ENCODE measurements at places on chromosomes 7 and 10.

DNA sequence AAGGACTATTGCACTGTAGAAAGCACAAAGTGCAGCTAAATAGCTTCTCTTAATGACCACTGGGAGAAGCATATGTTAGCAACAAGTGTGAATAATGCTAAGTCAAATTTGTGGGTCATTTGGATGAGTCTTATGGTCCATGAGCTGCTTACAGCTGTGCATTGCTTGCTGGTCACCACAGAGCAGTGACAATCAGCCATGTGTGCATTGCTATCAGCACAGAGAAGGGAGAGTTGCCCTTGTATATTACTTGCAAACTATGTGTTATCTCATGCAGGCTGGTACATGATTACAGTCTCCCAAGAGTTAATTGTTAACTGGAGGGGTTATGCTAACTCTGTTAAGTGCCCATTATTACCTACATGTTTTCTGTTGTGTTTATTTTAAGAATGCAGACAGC lies 25.7 kb downstream of the MRPS33 start:
- DNase-seq: no peak

DNA sequence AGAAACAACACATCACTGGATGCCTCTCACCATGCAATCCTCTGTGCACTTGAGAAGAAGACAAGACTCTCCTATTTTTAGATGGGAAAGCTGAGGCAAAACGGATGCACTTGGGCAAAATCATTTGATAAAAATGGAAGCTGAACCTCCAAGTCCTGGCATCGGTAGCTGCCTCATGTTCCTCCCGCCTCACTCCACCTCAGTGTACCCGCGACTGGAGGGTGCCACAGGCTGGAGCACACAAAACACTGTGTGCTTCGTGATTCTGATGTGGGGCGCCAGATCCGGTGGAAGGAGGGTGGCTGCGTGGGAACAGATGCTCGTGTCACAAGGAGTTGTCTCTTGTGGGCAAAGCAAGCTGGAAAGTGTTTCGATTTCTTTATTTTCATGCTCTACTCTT lies 41.3 kb downstream of the TAS2R41 start:
- DNase-seq: no peak

DNA sequence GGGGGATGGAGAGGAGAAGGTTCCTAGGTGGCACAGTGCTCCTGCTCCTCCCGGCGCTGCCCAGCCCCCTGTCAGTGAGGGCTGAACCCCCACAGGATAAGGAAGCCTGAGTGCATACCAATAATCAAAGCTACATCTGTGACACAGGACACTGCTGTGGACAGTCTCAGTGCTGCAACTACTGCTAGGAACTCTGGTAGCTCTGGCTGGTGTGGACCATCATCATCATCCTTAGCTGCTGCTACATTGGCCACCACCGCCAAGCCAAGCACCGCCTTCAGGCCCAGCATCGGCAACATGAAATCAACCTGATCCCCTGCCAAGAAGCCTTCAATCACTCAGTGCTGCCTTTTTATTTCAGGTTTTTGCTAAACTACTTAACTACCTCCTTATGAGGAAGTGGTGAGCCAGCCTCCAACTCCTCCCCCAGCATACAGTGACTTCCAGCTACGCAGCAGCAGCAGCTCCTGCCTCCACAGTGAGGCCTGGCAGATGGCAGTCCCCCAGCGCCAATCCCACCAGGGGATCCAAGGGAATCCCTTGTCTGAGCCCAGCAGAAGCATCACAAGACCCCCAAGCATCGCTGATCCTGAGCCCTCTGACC lies 32.1 kb upstream of the SLC26A4 start:
- DNase-seq: no peak

DNA sequence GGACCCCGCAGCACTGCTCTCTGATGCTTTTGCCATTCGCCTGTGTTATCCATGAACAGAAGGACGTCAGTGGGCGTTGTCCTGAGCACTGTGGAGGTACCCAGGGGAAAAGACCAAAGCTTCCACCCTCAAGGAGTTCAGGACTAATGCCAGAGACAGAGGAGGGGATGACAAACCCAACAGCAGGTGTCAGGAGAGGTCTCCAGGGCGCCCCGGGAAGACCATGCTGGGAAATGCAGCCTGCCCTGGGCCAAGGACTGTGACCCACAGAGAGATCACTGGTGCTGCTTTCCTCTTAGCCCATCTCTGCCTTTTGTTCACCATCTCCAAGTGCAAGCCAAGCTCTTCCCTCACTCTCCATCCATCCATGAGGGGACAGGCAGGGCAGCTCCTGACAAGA lies 166.8 kb upstream of the PFKP start:
- DNase-seq: no peak

GRCh38 chr10:71344154-71344925 lies 25.3 kb downstream of the SLC29A3 start:
- no peak for DNase-seq

- DNase-seq: no peak
Observed at GRCh38 chr7:45162943-45163691, 5.5 kb downstream of the RAMP3 start.

GRCh38 chr7:8133188-8133848 lies 128.6 kb downstream of the ICA1 start:
- no peak for DNase-seq

- DNase-seq: no peak
Observed at GRCh38 chr10:127971963-127972615, 65.2 kb downstream of the PTPRE start.

- no peak for DNase-seq
Observed at GRCh38 chr7:155299535-155300202, 2.0 kb downstream of the INSIG1 start.

- no peak for DNase-seq
Observed at GRCh38 chr10:81367132-81367531, 507.9 kb upstream of the NRG3 start.

DNA sequence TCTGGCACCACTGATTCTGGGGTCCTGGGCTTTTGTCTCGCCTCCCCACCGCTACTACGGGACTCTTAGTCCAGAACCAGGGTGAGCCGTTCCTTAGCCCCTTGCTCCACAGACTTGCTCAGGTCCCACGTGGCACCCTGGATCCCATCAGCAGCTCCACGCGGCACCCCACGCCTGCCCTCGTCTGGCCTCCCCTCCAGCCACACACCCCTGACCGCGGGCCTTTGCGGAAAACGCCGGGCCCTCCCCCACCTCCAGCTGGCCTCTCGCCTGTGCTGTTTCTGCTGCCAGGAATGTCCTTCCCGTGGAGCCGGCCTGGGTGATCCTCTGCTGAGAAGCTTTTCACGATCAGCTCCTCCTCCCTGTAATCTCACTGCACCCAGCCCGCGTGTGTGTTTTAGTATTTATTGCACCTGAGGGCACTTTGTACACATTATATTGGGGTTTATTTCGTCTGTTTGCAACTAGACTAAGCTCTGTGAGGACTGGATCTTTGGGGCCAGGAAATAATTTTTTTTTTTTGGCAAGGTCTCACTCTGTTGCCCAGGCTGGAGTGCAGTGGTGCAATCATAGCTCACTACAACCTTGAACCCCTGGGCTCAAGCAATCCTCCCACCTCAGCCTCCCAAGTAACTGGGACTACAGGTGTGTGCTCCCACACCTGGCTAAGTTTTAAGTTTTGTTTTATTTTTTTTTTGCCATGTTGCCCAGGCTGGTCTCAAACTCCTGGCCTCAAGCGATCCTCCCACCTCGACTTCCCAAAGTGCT lies 10.5 kb upstream of the TTYH3 start:
- DNase-seq: no peak

DNA sequence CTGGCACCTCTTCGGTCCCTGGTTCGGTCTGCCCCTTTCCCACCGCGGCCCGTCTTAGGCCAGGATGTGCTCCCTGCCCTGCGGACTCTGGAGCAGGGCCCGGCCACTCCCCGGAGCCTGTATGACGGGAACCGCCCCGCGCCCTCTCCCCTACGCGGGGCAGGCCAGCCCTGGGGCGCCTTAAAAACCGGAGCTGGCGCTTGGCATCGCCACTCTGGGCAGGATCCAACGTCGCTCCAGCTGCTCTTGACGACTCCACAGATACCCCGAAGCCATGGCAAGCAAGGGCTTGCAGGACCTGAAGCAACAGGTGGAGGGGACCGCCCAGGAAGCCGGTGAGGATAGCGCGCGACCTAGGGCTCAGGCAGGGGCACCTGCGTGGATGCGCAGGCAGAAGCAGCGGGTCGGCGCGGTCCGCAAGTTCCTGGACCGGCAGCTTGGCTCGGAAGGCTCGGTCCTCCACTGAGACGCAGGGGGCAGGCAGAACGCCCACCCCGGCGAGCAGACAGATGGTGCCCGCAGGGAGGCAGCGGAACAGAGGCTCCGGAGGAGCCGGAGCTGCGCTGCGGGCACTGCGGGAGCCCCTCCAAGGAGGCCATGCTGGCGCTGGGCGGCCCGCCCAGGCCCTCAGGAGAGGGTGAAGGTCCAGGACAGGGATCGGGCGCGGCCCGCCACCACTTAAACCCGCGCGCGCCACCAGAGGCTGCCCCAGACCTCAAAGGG lies at the start of gene ADIRF:
Gene ADIRF (plus strand): TSS at position 212 of the 723 bp plus-strand sequence. CDS start 63 bp downstream, at position 275.
- DNase-seq: no peak

DNA sequence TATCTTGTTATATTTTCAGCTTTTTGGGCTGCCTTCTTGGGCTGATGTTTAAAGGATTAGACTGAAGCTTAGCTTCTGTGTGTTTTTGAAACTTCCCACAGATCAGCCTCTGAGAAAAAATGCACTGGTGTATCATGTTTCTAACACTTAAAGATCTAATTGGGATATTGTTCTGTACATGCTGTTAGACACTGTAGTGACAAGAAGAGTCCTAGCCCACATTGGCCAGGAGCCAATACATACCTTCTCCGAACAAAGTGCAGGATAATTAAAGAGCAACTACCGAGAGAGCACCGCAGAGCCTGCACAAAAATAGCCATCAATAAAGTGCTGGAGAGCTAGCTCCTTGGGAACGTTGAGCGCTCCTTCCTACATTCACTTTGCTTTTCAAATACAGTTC lies 289.4 kb upstream of the SP8 start:
- no peak for DNase-seq

- DNase-seq: no peak
Observed at GRCh38 chr10:68077026-68077425, 1.9 kb upstream of the HERC4 start.

DNA sequence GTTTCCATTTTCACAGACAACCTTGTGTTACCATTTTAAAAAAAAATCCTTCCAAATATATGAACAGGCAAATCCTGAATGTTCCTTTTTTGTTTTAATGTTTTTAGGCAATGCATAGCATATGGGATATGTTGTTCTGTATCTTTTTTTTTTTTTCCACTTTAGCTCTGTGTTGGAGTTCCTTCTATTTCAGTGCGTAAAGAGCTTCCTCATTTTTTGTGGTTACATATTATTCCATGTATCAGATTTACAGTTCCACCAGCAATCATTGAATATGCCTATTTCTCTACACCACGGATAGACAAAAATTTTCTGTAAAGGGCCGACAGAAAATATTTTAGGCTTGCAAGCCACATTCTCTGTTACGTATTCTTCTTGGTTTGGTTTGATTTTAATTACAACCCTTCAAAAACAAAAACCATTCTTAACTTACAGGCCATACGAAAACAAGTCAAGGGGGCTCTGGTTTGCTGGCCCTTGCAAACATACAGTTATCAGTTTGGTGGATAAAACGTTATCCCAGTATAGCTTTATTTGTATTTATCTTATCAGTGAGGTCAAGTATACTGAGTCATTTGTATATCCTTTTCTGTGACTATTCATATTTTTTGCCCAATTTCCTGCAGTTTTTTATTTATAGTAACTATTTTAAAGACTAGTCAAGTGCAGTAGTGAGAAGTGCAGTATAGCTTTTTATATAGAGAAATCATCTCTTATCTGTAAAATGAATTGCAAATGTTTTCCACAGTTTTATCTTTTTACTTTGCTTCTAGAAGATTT lies 55.7 kb downstream of the RALA start:
- DNase-seq: no peak

DNA sequence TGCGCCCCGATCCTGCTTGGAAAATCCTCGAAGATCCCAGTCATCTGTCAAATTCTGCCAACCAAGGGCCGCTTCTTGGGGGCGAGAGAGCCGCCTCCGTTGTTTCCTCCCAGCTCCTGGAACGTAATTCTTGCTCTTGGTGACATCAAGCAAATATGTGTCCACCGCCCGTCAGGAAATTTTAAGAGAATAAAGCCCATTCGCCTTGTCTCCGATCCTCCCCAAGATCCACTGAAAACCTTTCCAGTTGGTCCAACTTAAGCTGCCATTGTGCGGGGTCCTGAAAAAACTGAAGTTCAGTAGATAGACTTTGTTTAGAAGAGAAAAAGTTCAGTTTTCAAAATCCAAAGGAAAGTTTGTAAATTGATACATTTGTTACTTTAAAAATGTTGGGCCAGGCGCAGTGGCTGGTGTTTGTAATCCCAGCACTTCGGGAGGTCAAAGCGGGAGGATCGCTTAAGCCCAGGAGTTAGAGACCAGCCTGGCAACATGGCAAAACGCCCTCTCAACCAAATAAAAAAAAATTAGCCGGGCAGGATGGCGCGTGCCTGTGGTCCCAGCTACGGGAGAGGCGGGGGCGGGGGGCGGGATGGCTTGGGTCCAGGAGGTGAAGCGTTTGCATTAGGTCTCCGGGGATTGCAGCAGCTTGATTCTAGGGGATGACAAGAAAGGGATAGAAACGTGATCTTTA lies 1.0 kb upstream of the ZNF800 start:
- no peak for DNase-seq

All from stimulated activated CD8-positive, alpha-beta memory T cell treated with anti-CD3 and anti-CD28 coated beads, Interleukin-4, amount 100 ng/mL, for 1 hour (primary cell).